ENCODE measurements at places on chromosomes 11 and 22.
A peak's percentile ranks its signal among the peaks of the same experiment; 100 is the strongest.

- DNase-seq: no peak
Measured at GRCh38 chr11:44130751-44131150, 35.3 kb downstream of the EXT2 start.

- no peak for DNase-seq
Measured at GRCh38 chr11:3135481-3136440, 29.3 kb downstream of the OSBPL5 start.

GRCh38 chr22:44734801-44735517 lies 17.4 kb upstream of the ARHGAP8 start:
- no peak for DNase-seq

- no peak for DNase-seq
Measured at GRCh38 chr22:48154169-48154942, 1391.9 kb downstream of the TBC1D22A start.

DNA sequence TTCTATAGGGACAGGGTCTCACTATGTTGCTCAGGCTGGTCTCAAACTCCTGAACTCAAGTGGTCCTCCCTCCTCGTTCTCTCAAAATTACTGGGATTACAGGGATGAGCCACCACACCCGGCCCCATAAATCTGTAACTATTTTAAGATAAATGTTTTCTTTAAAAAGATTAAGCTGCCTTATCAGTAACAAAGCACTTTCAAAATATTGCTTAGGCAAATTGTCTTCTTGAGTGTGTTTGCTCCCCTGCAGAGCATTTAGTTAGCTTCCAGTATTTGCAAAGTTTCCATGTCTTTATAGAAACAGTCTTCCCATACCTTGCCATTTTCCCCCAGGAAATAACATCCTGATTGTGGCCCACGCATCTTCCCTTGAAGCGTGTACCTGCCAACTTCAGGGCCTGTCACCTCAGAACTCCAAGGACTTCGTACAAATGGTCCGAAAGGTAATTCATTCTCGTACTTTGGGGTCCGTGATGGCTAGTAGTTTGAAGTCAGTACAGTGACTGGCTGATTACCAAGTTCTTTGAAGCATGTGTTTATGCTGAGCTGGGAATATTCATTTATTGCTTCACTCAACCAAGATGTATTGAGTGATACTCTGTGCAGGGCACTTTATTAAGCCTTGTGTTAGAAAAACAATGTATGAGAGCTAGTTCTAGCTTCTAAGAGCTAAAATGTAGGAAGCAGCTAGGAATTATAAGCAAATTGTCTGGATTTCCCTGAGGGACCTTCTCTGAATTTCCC lies 30.4 kb upstream of the CRTAM start:
- no peak for DNase-seq

GRCh38 chr11:118353084-118353710 lies 6.2 kb upstream of the UBE4A start:
- DNase-seq: no peak

DNA sequence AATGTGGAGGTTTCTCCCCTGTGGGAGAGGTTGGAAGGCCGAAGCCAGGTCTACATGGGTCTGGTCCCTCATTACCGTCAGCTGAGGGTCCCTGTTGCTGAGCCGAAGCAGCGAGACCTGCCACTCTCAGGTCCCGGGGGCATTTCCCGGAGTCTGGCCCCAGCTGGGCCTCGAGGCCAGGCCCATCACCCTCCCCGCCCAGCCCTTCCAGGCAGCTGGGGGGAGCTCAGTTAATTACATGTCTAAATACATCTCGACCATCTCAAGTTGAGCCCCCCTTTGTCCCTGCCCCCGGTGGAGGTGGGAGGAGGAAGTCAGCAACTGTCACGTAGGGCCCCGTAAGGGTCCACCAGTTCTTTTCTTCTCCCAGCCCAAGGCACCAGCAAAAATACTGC lies 3.6 kb downstream of the CDKN1C start:
- DNase-seq: no peak

- no peak for DNase-seq
Measured at GRCh38 chr22:31951194-31952093, 7.1 kb downstream of the YWHAH start.

GRCh38 chr22:37146507-37147180 lies 3.1 kb downstream of the IL2RB start:
- DNase-seq: no peak

GRCh38 chr11:88378422-88379066 lies 41.0 kb upstream of the CTSC start:
- no peak for DNase-seq

GRCh38 chr11:129224538-129224937 lies 32.4 kb upstream of the ARHGAP32 start:
- DNase-seq: no peak

GRCh38 chr22:44660051-44660830 lies 41.8 kb upstream of the PRR5 start:
- DNase-seq: no peak

GRCh38 chr11:130304651-130305050 lies 10.1 kb downstream of the ZBTB44 start:
- no peak for DNase-seq

GRCh38 chr11:106959800-106960199 lies 58.5 kb downstream of the GUCY1A2 start:
- DNase-seq: no peak

DNA sequence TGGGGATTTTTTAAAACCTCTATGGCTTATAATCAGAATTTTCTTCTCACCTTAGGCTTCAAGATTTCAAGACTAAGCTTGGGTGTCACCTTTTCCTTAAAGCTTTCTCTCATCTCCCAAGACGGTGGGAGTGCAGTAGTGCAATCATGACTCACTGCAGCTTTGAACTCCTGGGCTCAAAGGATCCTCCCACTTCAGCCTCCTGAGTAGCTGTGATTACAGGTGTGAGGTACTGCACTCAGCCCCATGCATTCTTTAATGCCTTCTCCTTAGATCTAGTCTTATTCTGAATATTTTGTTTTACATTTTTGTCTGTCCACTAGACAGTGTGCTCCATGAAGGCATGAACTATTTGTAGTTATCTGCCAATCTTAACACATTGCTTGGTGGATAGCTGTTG lies 55.7 kb upstream of the FAT3 start:
- no peak for DNase-seq

GRCh38 chr22:21643533-21644357 lies 1.6 kb downstream of the SDF2L1 start:
- DNase-seq: no peak

DNA sequence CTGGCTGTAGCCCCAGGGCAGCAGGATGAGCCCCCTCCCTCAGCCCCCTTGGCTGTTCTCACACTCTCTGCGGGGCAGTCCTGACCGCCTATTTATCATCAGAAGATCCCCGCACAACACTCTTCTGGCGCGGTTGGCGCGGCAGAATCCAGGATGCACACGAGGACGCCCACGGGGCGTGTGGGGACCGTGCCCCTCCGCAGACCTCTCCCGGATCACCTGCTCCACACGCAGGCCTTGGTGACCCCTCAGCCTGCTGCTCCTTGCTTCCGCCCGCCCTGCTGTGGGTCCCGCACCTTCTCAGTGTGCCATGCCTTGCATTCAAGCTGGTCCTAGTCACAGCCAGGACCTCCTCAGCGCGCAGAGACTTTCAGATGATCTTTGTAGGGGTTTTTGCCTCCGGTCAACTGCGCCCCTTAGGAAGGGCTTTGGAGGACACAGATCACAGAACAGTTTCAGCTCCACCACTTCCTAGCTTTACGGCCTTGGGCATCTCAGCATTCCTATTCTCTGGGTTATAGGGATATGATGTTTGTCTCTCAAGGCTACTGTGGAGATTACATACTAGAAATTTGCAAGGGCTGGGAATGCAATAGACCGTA lies 841 bp upstream of the TUB start:
- no peak for DNase-seq

GRCh38 chr11:130300567-130300966 lies 14.2 kb downstream of the ZBTB44 start:
- no peak for DNase-seq

DNA sequence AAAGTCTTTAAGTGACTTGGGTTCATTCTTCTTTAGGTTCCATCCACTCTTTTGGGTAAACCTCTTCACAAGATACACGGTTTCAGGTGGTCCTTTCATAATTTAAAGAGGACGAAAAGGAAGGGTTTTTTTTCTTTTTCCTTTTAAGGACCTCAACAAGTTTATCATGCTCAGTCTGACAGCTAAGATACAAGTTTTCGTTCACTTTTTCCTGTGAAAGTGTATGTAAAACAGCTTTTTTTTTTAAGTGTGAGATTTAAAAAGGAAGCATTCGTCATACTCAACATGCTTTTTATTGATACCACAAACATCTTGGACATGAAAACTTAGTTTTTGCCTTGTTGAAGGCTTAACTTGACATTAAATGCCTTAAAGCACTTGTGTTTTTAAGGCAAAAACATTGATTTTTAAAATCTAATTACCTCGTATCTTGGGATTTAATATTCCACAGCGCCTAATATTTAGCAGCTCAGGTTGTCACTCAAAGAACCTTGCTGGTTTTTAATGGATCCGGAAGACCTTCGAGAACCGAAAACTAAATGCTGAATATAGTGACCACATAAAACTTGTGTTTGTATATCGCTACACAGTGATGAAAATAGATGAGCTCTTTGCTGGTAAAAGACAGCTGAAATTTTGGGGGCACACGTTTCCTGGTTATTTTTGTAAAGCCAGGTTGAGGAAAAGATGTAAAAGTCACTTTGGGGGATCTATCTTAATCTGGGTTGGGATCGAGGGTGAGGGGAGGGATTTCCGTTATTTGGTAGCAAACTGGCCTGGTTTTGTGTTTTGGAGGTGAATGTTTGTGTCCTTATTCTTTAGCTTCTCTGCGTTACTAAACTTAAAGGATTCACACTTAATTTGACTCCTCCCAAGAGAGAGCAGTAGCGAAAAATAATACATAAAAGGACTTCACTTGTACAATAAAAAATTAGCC lies 2.3 kb downstream of the PCF11 start:
- DNase-seq: no peak

- no peak for DNase-seq
Measured at GRCh38 chr11:34809191-34810106, 106.7 kb downstream of the APIP start.

DNA sequence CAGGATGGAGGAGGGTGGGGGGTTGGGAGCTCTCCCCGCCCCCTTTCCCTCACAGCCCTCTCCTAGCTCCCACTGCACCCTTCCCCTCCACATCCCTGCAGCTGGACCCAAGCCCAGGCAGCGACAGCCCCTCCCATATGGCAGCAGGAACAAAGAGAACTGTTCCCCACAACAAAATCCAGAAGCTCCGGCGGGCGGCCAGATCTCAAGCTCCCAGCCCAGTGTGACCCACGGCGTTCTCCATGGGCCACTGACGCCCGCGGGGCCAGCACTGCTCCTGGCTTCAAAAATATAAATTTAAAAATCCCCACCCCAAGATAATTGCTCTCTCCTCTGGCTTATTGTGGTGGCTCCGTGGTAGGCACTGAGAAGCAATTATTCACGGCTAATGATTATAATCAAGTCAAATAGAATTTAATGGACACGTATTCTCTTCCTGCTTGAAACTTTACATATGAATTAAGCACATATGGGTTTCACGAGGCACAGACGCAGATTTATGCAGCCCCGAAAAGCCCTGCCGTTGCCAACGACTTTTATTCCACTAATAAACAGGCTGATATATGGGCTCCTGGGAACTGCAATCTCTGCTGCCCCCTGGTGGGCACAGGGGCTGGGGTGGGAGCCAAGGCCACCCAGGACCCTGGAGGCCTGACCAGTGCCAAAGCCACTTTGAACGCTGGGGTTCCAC lies 17.5 kb downstream of the MACROD1 start:
- DNase-seq: peak; percentile 55

DNA sequence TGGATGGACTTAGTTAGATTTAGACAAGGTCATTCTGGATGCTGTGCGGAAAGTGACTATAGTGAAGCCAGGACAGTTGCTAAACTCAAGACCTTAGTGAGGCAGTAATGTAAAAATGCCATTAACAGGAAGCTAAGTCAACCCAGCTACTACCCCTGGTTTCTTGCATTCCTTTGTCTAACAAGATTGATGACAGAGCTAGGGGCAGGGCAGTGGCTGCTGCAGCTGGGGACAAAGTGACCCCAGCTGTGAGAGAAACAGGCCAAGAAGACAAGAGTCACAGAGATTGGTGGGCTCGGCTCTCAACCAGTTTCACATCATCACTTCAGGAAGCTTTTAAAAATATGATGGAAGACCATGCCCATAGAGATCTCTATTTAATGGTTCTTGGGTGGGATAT lies 110.4 kb upstream of the POU2AF2 start:
- DNase-seq: no peak

DNA sequence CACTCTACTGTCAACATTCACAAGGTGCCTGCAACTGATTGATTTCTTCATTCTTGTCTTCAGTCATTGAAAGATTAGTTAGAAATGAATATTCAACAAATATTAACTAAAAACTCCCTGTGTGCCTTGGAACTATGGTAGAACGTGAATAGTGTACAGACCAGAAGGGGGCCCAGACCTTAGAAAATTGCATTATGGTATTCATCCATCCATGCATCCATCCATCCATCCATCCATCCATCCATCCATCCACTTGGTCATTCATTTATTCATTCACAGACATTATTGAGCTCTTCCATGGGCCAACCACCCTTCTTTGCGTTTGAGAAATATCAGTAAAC lies 10.2 kb upstream of the ACCSL start:
- no peak for DNase-seq

GRCh38 chr11:60657888-60658287 lies 41.5 kb upstream of the MS4A8 start:
- no peak for DNase-seq

DNA sequence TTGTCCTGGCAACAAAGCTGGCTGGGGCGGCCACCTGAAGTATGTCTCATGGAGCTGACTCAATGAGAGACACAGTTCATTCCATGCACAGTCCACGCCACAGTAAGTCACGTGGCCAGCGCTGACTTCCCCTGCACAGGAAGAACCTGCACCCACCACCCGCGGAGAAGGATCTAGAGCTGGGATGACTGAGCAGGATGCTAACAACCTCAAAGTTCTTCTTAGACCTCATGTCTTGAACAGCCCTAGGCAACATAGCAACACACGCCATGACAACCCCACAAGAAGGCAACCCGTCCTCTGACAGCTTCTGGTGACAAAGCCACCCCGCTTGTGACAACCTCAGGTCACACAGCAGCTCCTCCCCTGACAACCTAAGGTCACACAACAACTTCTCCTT lies 76.9 kb upstream of the B3GAT1 start:
- no peak for DNase-seq
